ENCODE measurements at places on chromosomes 5 and 9.

DNA sequence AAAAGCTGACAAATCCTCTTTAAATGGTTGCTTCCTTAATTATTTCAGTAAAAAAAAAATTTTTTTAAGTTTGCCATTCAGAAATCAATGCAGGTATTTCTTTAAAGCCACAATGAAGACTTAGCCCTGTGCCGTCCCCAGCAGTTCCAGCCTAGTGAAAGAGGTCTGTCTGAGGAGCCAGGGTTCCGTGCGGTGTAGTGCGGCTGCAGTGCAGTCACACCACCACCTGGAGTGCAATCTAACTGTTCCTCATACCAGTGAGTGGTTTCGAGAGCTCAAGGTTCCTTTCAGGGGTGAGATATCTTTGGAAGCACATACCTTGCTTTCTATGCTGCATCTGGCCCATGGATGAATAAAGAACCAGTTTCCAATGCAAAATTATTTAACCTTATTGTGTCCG, 87.5 kb downstream of the FANCC start:
- no peak for DNase-seq

- no peak for DNase-seq
Measured at GRCh38 chr5:113293975-113294310, 140.8 kb downstream of the TSSK1B start.

- DNase-seq, result no peak
Measured at GRCh38 chr9:129109952-129110739, 447 bp downstream of the CRAT start.

DNA sequence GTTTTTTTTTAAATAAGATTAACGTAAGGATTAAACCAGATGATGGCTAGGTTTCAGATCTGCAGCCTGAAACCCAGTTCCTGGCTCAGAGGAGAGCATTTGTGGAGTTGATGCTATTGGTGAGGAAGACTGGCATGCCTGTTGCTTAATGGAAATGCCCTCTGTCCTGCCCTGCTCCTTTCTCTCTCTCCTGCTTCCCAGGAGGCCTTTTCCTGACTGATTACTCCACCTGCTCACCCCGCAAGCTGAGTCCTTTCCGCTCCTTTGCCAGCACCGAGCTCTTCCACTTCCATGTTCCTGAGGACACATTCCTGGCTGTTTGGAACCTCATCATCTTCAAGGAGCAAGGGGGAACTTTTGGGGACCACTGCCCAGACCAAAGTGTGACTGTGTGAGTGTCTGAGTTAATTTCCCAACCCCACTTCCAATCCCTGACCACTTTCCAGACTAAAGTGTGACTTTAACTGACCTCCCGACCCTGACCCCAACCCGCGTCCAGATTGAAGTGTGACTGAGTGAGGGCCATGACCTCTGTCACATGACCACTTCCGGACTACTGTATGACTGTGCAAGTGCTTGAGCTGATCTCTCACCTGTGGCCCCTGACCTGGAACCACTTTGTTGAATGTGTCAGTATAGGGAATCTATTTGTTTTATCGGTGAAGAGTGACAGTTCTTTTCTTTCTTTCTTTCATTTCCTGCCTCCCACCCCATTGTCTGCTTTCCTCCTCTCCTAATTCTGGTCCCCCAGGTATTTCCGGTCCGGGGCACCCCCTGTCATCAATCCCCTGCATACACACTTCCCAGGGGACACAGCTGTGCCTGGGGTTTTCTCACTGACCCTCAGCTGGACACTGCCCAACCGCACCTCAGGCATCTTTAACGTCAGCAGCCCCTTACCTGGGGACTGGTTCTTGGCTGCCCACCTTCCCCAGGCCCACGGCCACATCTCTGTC, 5.5 kb downstream of the TMEM8B start:
- DNase-seq, result no peak

DNA sequence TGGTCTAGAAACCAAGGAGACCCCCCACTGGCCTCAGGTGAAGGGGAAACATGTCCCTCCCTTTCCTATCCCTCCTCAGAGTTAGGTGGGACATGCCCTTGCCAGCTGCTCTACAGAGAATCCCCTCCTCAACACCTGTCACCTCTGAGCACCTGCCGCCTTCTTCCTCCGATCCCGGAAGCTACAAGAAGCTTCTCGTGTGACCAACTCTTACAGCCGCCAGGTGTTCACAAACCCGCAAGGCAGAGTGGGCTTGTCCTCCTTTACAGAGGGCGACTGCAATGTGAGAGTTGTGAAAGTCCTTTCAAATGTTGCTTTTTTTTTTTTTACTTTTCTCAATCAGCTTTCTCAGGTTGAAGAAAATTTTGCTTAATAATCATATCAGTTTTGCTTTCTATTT, 3.7 kb upstream of the ICE1 start:
- DNase-seq, result no peak

All from stimulated activated CD4-positive, alpha-beta T cell treated with anti-CD3 and anti-CD28 coated beads, TNF-alpha, amount 100 ng/mL, for 1 hour (primary cell).